GM10248 (cell line): ENCODE measurements at places on chromosomes 3 and 15.
A peak's percentile ranks its signal among the peaks of the same experiment; 100 is the strongest.

DNA sequence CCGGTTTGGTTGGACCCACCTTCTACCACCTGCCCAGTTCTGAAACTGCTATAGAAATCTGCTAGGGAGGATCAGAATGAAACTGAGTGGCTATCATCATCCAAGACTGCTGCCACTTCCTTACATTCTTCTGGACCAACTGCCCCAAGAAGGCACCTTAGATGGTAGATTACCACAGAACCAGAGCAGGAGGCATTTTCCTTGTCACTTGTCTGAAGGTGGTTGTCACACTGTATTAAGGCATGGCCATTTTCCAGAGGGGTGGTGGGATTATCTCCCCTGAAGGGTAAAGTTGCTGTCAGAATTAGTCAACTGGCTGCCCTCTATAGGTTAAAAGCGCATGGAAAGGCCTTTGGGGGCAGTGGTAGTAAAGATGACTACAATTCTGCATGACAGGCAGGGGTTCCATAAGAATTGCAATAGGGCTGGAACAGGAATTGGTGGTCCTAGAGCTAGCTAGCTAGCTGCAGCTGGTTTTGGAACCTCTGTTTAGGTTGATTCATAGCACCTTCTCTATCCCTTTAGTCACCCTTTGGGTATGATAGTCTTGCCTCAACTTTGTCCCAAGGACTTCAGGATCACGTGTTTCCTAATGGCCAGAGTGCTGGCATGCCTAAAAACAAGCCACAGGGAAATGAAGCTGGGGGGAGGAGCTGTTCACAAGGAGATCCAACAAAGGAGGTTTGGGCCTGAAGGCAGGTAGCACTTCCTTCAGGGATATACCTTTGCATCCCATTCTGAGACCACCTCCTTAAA lies 4.8 kb upstream of the CSPG5 start:
- no peak for DNase-seq

GRCh38 chr3:13301286-13301987 lies 118.7 kb downstream of the NUP210 start:
- DNase-seq: peak; percentile 53

- no peak for DNase-seq
These were observed 17.9 kb upstream of the SQOR start for GRCh38 chr15:45616901-45617323.

GRCh38 chr3:71859123-71859519 lies 74.2 kb upstream of the PROK2 start:
- DNase-seq: no peak
